ENCODE measurements at places on chromosomes 6 and 20. TPM values are rescaled to one million over a fixed set of nuclear protein-coding genes. Genes with fewer than 3 reads are reported as not detected.

The EEF1E1 gene
- 24.0 TPM for total RNA-seq

The TMEM14A gene
- 104 TPM for total RNA-seq

The TRIM15 gene
- not detected for total RNA-seq

The TAF11 gene
- total RNA-seq: 32.4 TPM

The ARG1 gene
- total RNA-seq: 0.94 TPM

The ADAM33 gene
- total RNA-seq: 3.6 TPM

The LY6G6C gene
- total RNA-seq: 0.31 TPM

The GJA1 gene
- 87.7 TPM for total RNA-seq

The TMEM74B gene
- 8.0 TPM for total RNA-seq

The DEFB118 gene
- total RNA-seq: not detected
